Peyer's patch (tissue), 4 donors: ENCODE measurements at places on chromosomes 7 and 10. TPM values are rescaled to one million over a fixed set of nuclear protein-coding genes. Genes with fewer than 3 reads are reported as not detected.

Gene RBP4
- not detected for total RNA-seq

Gene UNCX
- total RNA-seq: not detected

Gene CNPY1
- total RNA-seq: 0.40 TPM

Gene PNLIPRP3
- total RNA-seq: not detected

Gene CD36
- 23.3 TPM for total RNA-seq

Gene NPSR1
- not detected for total RNA-seq

- DNase-seq: no peak
Measured at GRCh38 chr10:18565006-18565405, 86.4 kb downstream of the NSUN6 start.

- DNase-seq: no peak
Measured at GRCh38 chr7:116259871-116260440, 49.6 kb downstream of the TES start.

GRCh38 chr10:36345807-36346206 lies 703.7 kb upstream of the FZD8 start:
- no peak for DNase-seq

GRCh38 chr10:6612371-6612770 lies 32.3 kb upstream of the PRKCQ start:
- no peak for DNase-seq

GRCh38 chr7:2154121-2154520 lies 78.6 kb downstream of the MAD1L1 start:
- DNase-seq: no peak

DNA sequence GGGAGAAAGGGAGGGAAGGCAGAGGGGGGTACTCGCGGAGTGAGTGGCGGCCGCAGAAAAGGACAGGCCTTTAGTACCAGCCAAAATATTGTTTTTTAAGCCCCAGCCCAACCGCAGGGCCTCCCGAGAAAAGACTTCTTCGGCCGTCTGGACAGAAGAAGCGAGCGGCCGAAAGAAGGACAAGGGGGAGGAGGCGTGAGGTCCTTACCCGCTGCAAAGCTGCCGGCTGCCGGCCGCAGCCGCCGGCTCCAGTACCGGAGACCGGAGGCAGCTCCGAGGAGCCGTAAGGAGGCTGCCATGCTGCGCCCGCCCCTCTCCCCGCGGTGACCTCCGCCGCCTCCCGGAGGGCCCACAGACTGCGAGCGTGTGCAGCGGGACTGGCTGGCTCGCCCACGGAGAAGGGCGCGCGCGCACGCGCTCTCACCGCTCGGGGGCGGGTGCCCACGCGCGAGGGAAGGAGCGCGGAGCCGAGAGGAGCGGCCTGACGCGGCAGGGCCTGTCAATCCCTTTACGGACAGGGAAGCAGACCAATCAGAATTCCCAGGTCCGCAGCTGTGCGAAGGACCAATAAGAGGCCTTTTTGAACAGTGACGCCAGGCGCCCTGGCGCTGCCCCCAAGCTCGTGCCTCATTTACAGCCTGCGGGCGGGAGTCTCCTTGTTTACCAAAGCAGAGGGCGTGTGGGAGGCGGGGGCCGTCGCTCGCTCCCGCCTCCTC lies at the start of gene HIBADH:
Gene HIBADH (minus strand): TSS at position 394 of the 716 bp plus-strand sequence. CDS start 95 bp downstream, at position 299.
- DNase-seq: peak; percentile 96

DNA sequence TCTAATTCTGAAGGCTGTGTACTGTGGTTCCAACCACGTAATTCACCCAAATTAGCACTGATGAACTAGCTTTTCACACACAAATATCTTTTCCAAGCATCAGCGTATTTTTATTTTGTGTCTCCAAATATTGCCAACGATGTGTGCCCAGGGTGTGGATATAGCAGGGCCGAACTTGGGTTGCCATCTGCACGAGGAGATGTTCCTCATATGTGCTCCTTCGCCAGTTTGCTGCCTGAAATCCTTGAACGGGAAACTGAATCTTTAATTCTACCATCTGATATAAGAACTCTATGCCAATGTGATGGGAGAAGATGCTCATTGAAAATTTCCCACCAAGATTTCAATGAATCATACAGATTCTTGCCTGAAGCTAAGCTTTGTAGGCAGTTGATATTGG lies 121.5 kb upstream of the ZNF438 start:
- DNase-seq: no peak
